ENCODE measurements at places on chromosomes 3 and 15. TPM values are rescaled to one million over a fixed set of nuclear protein-coding genes. Genes with fewer than 3 reads are reported as not detected.

DNA sequence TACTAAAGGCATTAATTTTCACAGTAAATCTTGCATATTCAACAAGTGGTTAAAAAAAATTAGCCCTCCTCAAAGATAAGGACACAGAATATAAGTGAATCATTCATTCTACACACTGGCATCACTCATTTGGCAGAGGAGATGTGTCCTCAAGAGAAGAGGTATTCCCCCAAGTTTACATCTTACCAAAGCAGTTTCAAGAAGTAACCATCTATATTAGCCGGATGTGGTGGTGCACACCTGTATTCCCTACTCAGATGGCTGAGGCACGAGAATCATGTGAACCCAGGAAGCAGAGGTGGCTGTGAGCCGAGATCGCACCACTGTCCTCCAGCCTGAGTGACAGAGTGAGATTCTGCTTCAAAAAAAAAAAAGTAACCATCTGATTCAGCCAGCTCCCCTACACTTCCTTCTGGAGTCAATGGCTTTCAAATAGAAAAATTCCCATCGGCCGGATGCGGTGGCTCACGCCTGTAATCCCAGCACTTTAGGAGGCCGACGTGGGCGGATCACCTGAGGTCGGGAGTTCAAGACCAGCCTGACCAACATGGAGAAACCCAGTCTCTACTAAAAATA is 15.4 kb downstream of the RAF1 start:
- no peaks in the 10 kb centered on the region for H3K4me1 ChIP-seq
- H3K27me3 ChIP-seq = no peaks in the 10 kb centered on the region
- no peak overlapping the region for H3K27ac ChIP-seq
- H3K36me3 ChIP-seq = no peaks in the 10 kb centered on the region

The DNAH12 gene
- total RNA-seq = not detected

- no peaks in the 10 kb centered on the region for H3K4me1 ChIP-seq
- H3K36me3 ChIP-seq = no peaks in the 10 kb centered on the region
- no peak overlapping the region for H3K4me3 ChIP-seq
- DNase-seq = no peak
- no peaks in the 10 kb centered on the region for H3K27me3 ChIP-seq
These were observed 175.8 kb downstream of the EPHB1 start for GRCh38 chr3:134970895-134971294.

GRCh38 chr3:31091748-31092147 is 197.3 kb upstream of the GADL1 start:
- DNase-seq = no peak
- no peak overlapping the region for H3K4me3 ChIP-seq

GRCh38 chr3:193196746-193197145 is 44.3 kb upstream of the PLAAT1 start:
- H3K27ac ChIP-seq = no peak overlapping the region
- H3K4me3 ChIP-seq = no peak overlapping the region
